ENCODE measurements at places on chromosomes 7 and 10.
A peak's percentile ranks its signal among the peaks of the same experiment; 100 is the strongest.

GRCh38 chr10:22338931-22339330 lies 6.4 kb upstream of the SPAG6 start:
- no peak for DNase-seq

DNA sequence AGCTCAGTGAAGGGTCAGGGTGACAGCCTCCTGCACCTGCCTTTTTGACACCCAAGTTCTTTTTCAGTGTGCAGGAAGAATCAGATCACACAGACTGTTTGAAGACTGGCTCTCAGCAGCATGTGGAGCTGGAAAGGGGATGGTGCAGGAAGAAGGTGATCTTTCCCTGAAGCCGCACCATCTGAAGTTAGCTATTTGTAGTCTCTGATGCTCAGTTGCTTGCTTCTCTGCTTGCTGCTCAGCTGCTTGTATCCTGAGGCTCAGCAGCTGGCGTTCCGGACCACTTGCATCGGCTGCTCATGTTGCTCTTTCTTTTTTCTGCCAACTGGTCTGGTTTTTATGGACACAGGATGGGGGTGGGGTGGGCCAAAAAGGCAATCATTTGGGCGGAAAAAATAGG lies 15.8 kb upstream of the DNMBP start:
- no peak for DNase-seq

DNA sequence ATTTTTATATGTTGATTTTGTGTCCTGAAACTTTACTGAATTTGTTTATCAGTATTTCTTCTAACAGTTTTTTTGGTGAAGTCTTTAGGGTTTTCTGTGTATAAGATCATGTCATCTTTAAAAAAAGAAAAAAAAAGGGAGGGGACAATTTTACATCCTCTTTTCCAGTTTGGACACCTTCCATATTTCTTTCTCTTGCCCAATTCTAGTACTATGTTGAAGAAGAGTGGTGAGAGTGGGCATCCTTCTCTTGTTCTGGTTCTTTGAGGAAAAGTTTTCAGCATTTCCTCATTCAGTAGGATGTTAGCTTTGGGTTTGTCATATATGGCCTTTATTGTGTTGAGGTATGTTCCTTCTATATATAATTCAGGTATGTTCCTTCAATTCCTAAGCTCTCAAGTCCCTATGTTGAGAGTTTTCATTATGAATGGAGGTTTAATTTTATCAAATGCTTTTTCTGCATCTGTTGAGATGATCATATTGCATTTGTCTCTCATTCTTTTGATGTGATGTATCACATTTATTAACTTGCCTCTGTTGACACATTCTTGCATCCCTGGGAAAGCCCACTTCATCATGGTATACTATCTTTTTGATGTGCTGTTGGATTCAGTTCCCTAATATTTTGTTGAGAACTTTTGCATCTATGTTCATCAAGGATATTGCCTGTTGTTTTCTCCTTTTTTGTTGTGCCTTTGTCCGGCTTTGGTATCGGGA lies 12.1 kb downstream of the TAS2R40 start:
- no peak for DNase-seq

- no peak for DNase-seq
Measured at GRCh38 chr7:106927536-106927935, 62.5 kb downstream of the PIK3CG start.

DNA sequence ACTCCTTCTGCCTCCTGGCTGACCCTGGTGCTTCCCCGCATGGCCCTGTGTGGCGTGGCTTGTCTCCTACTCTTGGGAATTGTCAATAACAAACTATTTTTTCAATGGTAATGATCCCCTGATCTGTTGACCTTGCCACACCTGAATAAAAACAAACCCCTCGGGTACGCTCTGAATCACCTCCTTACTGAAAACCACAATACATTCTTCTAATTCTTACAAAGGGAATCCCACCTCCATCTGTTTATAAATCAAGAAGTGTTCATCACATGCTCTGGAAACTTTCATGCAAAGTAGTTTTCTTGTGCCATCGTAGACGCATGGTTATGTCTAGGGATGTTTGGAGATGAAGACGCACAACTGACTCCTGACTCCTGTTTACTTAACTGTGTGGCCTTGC lies 245.8 kb downstream of the FRMD4A start:
- DNase-seq: no peak

DNA sequence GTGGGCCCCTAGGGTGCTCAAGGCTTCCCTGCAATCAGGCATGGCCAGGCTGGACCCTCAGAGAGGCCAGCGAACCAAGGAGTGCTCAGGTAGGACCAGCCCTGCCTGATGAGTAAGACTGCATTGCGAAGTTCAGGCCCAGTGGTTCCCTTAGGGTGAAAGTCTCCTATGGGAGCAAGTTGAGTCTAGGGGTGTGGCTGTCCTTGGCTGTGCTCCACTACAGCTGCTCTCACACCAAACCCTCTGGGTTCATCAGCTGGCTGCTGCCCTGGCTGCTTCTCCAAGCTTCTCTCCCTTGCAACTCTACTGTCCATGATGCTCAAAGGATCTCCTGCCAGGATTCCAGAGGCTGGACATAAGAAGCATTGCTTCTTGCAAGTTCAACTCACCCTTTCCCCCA lies 18.7 kb downstream of the FAM25A start:
- no peak for DNase-seq

GRCh38 chr7:11751807-11752389 lies 80.1 kb downstream of the THSD7A start:
- peak; percentile 22 for DNase-seq

GRCh38 chr10:45096001-45096400 lies 95.3 kb downstream of the ZNF22 start:
- DNase-seq: no peak

DNA sequence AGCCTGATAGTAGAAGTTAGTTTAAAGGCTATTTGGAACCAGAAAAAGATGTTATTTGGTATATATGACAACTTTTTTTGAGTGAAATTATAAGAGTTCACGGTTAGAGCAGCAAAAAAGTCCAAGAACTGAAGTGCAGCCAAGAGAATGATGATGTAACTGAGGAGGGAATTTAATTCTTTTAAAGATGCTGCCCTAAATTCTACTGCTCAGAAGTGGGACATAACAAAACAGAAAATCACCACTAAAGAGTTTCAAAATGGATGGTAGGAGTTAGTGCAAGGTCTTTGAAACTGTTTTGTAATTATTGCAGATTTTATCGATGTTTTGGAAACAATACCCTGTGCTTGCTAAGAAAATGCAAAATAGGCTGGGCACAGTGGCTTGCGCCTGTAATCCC lies 6.5 kb downstream of the SAMD8 start:
- no peak for DNase-seq
